Fibroblast of skin of scalp (primary cell): ENCODE measurements at places on chromosomes 5 and 9.

DNA sequence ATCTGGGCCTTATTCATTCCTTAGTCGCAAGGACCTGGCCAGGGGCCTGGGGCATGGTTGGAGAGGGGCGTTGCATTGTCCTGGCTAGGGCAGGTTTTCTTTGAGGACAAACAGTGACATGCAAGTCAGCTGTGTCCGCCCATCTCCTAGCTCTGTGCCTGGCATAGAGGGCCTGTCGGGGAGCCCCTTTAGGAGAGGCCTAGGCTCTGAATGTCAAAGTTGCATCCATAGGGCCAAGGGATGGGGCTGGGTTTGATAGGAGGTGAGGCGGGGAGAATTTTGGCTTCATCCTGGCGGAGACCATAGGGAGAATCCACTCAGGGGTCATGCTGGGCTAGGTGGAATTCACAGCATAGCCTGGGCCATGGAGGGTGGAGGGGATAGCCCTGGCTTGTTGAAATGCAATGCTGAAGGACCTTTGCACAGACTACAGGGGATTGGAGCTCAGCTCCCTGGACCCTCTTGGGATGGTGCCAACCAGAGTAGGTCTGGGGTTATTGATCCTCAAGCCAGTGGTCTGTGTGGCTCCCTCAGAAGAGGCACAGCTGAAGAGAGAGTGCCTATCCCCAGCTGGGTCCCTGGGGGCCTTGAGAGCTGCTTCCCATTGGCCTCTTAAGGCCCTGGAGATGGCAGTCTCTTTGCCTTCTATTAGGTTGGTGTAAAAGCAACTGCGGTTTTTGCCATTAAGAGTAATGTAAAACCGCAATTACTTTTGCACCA, 104.0 kb downstream of the RGS3 start:
- DNase-seq, result no peak

DNA sequence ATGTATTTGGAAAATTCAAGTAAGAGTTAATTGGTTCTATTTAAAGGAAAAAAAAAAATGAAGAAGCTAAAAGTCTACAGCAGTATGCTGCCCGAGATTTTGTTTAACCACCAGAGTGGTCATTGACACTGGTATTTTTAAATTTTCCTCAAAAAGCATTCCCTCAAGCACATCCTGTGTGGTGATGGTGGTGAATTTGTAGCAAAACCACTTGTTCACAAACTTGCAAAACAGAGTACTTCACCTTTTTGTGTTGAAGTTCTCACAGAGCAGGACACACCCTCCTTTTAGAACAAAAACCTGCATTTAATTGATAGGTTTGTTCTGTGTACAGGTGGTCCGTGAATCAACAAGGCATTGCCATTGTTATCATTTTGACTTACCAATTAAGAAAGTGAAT, 374.2 kb downstream of the EFNA5 start:
- DNase-seq, result no peak

GRCh38 chr9:109258481-109259302, 62.2 kb downstream of the EPB41L4B start:
- DNase-seq, result no peak

GRCh38 chr9:133927041-133927440, 65.1 kb downstream of the VAV2 start:
- DNase-seq, result no peak

GRCh38 chr9:126989847-126990842, 75.6 kb downstream of the RALGPS1 start:
- DNase-seq, result no peak

- DNase-seq, result no peak
Measured at GRCh38 chr5:115126303-115126702, 43.4 kb downstream of the TRIM36 start.

DNA sequence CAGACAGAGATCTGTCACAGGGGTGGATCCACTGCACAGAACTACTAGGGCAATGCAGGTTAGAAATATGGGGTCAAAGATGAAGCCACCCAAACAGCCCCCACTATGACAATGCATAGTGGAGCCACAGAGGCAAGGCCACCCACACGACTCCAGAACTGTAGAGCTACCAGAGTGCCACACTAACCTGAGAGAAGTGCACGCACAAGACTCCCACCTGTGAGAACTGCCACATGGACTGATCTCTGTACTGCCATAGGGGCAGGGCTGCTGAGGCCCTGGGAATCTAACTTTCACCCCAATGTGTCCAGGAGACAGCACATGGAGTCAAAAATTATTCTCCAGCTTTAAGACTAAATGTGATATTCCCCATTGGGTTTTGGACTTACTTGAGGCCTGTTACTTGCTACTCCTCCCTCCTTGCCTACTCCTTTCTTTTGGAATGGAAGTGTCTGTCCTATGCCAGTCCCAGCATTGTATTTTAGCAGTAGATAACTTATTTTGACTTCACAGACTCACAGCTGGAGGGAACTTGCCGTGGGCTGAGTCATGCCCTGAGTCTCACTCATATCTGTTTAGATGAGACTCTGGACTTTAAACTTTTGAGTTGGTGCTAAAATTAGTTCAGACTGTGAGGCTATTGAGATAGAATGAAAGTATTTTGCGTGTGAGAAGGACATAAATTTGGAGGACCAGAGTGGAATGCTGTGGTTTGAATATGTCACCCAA, 853.3 kb downstream of the MAT2B start:
- peak; percentile 87 for DNase-seq

GRCh38 chr9:80134487-80134886, 562.7 kb downstream of the TLE4 start:
- DNase-seq, result no peak

DNA sequence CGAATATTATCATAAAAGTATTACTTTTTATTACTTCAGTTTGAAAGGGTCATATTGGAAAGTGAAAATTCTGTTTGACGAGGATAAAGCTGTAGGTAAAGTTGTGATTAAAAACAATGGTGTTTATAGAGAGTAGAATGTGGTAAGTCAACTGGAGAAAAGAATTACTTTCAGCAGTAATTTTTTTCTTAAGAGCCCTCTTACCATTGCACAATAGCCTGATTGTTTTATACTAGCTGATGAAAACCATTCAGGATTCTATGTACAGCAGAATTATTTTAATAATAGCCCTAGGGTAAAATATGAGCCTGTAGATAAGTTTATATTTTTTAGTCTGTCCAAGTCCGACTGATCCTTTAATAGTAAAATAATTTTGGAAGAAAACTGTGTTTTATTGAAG, 16.6 kb downstream of the CDC42SE2 start:
- DNase-seq, result no peak

- peak; percentile 33 for DNase-seq
Measured at GRCh38 chr9:127066851-127067136, 55.6 kb downstream of the ANGPTL2 start.

GRCh38 chr5:86837610-86838009, 219.9 kb downstream of the COX7C start:
- peak; percentile 24 for DNase-seq

GRCh38 chr9:6757132-6757455, 679 bp upstream of the KDM4C start:
- DNase-seq, result peak; percentile 57

- no peak for DNase-seq
Measured at GRCh38 chr5:43156388-43156787, 35.6 kb upstream of the NIM1K start.

DNA sequence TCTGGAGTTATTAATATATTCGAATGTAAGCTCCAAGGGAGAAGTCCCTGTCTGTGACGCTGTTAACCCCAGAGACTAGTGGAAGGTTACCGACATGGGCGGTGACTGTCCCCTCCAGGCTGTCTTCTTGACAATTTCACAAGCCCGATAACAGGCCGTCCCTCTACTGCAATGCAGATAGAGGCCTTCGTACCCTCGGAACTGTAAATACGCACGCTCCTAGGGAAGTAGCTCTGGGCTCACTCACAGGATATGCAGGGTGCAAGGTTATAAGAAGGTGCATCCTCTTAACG, 680 bp upstream of the RFK start:
- peak; percentile 42 for DNase-seq

- DNase-seq, result peak; percentile 73
Measured at GRCh38 chr9:72477930-72478518, 43.4 kb upstream of the TMC1 start.

- DNase-seq, result no peak
Measured at GRCh38 chr9:135479469-135480052, at the start of gene PPP1R26. TSS of gene PPP1R26 (plus strand) at chr9:135479782. CDS start at chr9:135484511, 4,729 bp downstream.

DNA sequence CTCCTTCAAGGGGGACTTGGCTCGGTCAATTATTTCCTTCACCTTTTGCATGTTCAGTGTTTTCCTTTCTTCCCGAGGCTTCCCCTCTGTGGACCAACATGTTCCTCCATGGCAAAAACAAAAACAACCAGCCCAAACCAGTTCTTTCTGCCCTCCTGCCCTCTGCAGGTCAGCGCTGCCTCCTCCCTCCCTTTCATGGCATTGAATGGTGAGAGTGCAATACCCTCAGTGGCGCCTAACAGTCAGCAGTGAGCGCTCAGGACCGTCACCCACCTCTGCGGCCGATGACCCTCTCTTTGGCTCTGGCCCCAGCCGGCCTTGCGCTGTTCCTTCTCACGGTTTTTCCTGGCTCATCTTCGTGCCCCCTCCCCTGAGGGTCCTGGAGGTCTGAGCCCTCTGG, 34.4 kb upstream of the GNE start:
- no peak for DNase-seq

DNA sequence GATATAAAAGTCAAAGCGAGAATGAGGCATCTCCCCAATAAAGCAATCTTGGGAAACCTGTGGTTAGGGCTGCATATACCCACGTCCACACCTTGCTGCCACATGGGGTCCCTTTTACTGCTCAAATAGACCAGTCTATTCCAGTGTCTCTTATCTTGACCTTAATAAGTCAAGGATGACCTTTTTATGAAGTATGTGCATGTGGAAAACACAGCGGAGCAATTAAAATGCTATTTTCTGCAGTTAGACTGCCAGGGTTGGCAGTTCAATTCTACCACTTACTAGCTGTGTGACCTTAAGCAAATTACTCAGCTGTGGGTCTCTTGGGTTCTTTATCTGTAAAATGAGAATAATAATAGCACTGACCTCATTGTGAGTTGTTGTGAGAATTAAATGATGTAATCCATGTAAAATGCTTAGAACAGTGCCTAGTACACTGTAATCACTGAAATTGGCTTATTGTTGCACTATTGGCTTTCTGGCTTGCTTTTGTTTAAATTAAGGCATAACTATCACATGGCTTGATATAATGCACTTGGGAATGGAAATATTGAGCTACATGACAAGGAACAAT, 67.8 kb upstream of the HSPB3 start:
- peak; percentile 58 for DNase-seq

DNA sequence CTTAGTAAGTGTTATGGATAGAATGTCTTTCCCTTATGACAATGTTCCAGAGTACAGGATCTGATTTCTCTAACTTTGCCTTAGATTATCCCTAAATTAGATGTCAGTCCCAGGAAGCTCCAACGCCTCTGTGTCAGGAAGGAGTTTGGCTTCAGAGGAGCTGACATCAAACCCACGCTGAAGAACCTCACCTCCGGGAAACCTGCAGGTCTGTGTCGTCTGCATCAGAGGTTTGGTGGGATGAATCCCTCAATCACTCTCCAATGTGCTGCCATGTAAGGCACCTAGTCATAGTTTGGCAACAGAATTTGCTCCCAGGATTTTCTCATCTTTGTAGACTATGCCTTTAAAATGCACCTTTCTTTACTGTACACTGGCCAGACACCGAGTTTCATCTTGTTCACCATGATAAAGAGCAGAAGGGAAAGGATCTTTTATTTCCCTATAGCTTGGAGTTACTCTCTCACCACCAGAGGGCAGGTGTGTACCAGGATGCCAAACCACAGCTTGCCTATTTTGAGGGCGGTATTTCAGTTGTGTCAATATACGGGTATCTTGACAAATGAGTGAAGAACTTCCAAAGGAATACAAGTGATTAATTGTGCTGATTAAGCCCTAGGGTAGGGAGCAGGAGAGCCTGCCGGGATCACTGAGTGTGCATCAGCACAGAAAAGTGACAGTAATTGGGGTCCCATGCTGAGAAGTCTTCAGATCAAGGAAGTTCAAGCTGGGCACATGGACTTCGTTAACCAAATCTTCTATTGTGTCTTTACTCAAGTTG, 23.4 kb downstream of the MINAR2 start:
- peak; percentile 65 for DNase-seq

- no peak for DNase-seq
Measured at GRCh38 chr5:155451106-155451505, 437.6 kb downstream of the KIF4B start.

DNA sequence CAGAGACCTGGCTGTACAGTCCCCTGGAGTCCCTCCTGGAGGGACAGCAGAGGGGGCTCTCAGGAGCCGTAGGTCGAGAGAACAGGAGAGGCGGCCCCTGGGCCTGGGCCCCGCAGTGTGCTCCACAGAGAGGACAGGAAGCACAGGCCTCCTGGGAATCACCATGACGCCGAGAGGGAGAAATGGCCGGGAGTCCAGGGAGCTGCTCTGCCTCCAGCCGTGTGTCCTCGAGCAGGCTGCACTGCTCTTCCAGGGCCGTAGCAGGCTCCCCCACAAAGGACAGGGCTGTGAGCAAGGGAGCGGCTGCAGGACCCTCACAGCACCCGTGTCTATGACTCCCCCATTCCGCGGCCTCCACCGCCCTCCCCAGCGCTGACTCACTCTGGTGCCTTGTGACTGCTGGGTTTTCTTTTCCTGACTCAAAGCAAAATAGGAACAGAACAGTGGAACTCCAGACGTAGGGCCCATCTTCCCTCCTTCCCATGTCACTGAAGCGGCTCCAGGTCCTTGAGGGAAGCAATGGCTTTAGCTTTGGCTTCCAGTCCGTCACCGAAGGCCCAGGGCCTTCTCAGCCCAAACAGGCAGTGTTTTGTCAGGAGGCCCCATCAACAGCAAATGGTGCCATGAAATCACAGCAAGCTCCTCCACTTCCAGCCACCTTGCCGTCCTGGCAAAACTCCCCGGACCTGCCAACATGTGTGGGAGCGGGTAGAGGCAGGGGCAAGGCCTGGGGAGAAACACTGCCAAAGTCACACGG, 114.2 kb downstream of the LHFPL2 start:
- peak; percentile 60 for DNase-seq

GRCh38 chr9:69885931-69886330, 65.3 kb downstream of the CFAP95 start:
- DNase-seq, result no peak

GRCh38 chr9:120882935-120883607, 6.1 kb upstream of the PHF19 start:
- no peak for DNase-seq

GRCh38 chr5:87751824-87752223, 339.1 kb upstream of the CCNH start:
- no peak for DNase-seq

DNA sequence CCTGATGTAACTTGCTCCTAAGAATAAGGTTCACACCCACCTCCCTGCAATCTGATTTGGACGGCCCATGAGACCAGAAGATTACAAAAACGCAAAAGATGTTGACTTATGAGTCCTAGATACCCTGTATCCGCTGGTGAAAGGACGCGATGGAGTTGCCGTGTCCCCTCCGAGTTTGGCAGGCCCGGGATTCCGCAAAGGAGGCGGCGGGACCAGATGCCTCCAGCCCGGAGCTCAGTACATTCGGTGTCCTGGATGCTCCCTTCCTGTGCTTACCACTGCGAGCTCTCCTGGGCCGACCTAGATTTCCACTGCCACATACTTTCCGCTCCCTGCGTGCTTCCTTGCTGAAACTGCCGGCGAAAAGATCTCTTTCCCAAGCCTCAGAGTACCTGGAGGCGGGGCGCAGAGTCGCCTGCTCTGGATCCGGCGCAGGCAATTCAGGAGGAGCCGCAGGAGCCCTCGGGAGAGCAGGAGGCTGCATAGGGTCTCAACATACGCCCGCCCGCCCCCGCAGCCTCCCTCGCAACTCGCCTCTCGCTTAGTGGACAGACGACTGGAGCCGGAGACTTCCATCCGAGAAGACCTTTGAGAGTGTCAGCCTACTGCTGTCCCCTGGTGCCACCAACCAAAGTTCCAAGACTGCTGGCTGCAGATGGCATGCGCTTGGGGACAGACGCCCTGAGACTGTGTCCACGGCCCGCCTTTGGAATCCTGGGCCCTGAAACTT, 39.8 kb downstream of the ANXA2R start:
- DNase-seq, result peak; percentile 35
